Bladder microvascular endothelial cell (primary cell): ENCODE measurements at places on chromosomes 12 and 14. TPM values are rescaled to one million over a fixed set of nuclear protein-coding genes. Genes with fewer than 3 reads are reported as not detected.

Gene UBE2N
- total RNA-seq: 69.3 and 169 TPM in 2 replicates

Gene RACGAP1
- total RNA-seq: 27.6 and 51.6 TPM in 2 replicates

Gene GARIN6
- total RNA-seq: not detected in 2 replicates

Gene TMEM30B
- total RNA-seq: under 0.01 and 0.19 TPM in 2 replicates

Gene JKAMP
- total RNA-seq: 38.4 and 70.5 TPM in 2 replicates

Gene AQP6
- total RNA-seq: not detected in 2 replicates

Gene MYF6
- not detected in 2 replicates for total RNA-seq

Gene MYH6
- total RNA-seq: not detected in 2 replicates

Gene KIF21A
- 3.2 and 26.4 TPM in 2 replicates for total RNA-seq

Gene KLRD1
- 0.16 and 0.69 TPM in 2 replicates for total RNA-seq

Gene RAD9B
- total RNA-seq: 0.16 and 0.25 TPM in 2 replicates

Gene TAS2R9
- total RNA-seq: 0.13 TPM in 1 of 2 replicates, not detected in the other

Gene TPH2
- not detected in 2 replicates for total RNA-seq

Gene IFI27L1
- total RNA-seq: 15.5 and 27.7 TPM in 2 replicates

Gene IL23A
- 0.19 TPM in 1 of 2 replicates, not detected in the other for total RNA-seq

Gene RTL1
- not detected in 2 replicates for total RNA-seq

Gene PRH2
- total RNA-seq: 0.19 TPM in 1 of 2 replicates, not detected in the other

Gene PAX9
- 0.06 TPM in 1 of 2 replicates, not detected in the other for total RNA-seq

Gene STXBP6
- 0.16 and 1.4 TPM in 2 replicates for total RNA-seq

Gene MMAB
- total RNA-seq: 11.8 and 27.4 TPM in 2 replicates

Gene COX8C
- total RNA-seq: not detected in 2 replicates

Gene SCARB1
- 23.3 and 30.1 TPM in 2 replicates for total RNA-seq

Gene SUDS3
- total RNA-seq: 23.0 and 41.2 TPM in 2 replicates

Gene GPR68
- total RNA-seq: 1.5 and 1.6 TPM in 2 replicates

Gene ACOT4
- total RNA-seq: 0.49 and 0.76 TPM in 2 replicates

Gene AICDA
- total RNA-seq: not detected in 2 replicates

Gene NUAK1
- total RNA-seq: 76.9 and 120 TPM in 2 replicates

Gene DPF3
- 0.97 and 11.4 TPM in 2 replicates for total RNA-seq

Gene CCDC175
- not detected in 2 replicates for total RNA-seq

Gene NOXRED1
- 0.16 and 0.25 TPM in 2 replicates for total RNA-seq

Gene KRT82
- not detected in 2 replicates for total RNA-seq

Gene RNASE9
- total RNA-seq: not detected in 2 replicates

Gene LBHD2
- not detected in 2 replicates for total RNA-seq

Gene OR10AD1
- total RNA-seq: not detected in 2 replicates

Gene PLD4
- not detected in 2 replicates for total RNA-seq

Gene CMA1
- not detected in 2 replicates for total RNA-seq

Gene CEBPE
- not detected in 2 replicates for total RNA-seq

Gene SLC38A4
- total RNA-seq: under 0.01 and 4.2 TPM in 2 replicates

Gene VRTN
- not detected in 2 replicates for total RNA-seq

Gene CLEC1B
- total RNA-seq: not detected in 2 replicates
